ENCODE measurements at places on chromosomes 12 and 14.

- no peak for DNase-seq
Measured at GRCh38 chr14:85731186-85731585, 201.2 kb downstream of the FLRT2 start.

DNA sequence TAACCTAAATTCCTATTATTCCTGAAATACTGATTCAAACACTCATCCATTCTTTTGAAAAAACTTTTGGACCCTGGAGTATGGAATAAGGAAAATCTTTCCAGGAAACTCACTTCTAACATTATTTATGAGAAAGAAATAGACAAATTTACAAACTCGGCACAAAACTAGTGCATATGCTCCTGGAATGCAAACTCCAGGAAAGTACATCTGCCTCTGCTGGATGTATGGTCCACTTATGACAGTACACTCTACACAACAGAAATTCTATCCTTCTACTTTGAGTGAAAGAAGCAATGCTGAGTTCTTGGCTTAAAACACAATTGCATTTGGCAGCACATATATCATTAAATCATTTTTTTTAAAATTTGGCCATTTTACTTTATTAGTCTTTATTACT is 700.5 kb upstream of the STXBP6 start:
- no peak for DNase-seq

DNA sequence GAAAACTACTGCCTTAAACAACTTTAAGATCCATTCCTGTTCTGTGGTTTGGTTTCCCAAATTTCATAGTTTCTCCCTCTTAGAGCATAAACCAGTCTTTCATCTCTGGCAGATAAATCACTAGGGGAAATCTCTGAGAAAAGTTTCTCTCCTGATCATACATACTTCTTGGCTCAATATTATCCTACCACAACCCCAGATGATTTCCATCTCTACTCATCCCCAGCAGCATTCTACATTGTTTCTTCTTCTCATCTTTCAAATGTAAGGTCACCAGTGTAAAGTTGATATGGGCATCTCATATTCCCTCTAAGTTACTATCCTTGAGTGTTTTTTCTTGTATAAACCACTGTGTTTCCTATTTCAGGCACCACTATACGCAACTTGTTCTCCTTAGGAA is 45.9 kb upstream of the PLEKHG7 start:
- DNase-seq = no peak

GRCh38 chr14:32298346-32298745 is 30.8 kb upstream of the AKAP6 start:
- no peak for DNase-seq

DNA sequence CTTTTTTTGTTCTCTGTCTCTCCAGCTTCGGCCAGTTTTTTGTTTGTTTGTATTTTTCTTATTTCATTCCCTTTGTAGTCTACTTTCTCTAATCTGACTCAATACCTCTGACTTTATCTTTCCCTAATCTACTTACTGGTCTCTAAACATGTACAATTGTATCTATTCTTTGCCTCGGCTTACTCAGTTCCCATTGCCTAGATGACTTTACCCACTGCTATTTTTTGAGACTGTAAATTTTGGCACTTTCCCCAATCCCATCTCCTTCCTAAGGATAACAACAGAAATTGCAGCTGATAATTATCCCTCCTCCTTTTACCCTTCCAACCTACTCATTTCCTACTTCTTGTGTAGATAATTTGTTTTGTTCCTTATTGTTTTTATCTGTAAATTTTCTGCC is 511.1 kb downstream of the RPL10L start:
- DNase-seq = no peak

- DNase-seq = no peak
Measured at GRCh38 chr12:69028941-69029729, 96.2 kb upstream of the CPM start.

DNA sequence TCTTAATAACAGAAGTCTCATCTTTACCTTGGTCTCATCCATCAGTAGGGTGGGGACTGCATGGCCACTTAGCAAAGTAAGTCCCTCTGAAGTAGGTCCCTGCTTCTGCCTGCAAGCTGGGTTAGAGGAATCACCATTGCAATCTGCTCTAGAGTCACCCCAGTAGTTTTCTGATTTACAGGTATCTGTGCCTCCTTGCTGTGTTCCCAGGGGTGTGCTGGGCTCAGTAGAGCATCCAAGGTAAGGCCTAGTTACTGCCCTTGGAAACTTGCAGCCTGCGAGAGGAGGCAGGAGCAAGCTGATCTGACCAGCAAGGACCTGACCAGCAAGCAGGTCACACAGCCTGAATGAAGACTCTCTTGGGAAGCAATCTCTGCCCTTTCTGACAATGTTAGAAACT is 160.8 kb upstream of the GSC start:
- DNase-seq = no peak

All from activated T-helper 1 cell treated with anti-CD3 and anti-CD28 coated beads, Interleukin-2, amount 50 U/mL, for 16 hours (primary cell).